ENCODE measurements at places on chromosomes 3 and 15.

- DNase-seq: no peak
Measured at GRCh38 chr3:95352471-95352870, 1289.6 kb downstream of the NSUN3 start.

DNA sequence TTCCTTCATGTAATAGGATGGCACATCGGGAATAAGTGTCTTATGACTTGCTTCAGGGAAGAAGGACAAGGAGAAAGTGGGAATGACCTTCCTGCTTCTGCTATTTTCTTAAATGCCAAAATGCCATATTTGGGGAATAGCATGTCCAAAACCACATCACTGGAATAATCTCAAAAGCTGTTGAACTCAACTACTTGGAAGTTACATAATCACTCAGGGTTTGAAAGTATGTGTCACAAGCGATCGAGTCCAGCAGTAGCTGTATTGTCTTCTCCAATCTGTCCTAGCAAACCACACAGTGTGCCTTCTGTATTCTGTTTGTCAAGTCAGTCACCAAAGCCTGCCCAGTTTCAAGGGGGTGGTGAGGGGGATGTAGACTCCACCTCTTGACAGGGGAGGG, 58.3 kb upstream of the GADL1 start:
- no peak for DNase-seq

GRCh38 chr3:81958972-81959640, 197.7 kb upstream of the GBE1 start:
- no peak for DNase-seq

DNA sequence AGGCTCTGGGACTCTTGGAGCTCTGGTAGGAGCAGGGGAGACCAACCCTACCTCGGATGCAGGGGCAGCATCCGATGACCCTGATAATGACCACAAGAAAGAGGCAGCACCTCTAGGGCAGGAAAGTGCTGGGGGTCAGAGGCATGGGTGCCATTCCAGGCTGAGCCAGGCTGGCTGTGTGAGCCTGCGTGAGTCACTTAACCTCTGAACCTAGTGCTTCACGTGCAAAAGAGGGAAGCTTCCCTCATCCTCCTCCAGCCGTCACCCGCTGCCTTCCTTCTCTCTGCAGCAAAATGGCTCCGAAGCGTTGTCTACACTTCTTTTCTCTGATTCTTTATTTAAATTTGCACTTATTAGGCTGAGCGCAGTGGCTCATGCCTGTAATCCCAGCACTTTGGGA, 35.5 kb downstream of the ZDHHC19 start:
- DNase-seq: no peak
